Foreskin fibroblast (primary cell): ENCODE measurements at places on chromosomes 6 and 20.

GRCh38 chr6:114361036-114361435, 18.2 kb upstream of the HS3ST5 start:
- no peak for DNase-seq

GRCh38 chr6:131054392-131055250, 8.4 kb downstream of the EPB41L2 start:
- DNase-seq = peak; percentile 87

GRCh38 chr6:45012687-45013086, 315.4 kb upstream of the RUNX2 start:
- no peak for DNase-seq

- DNase-seq = no peak
Measured at GRCh38 chr6:169779092-169779815, 27.8 kb downstream of the ERMARD start.

- peak; percentile 36 for DNase-seq
Measured at GRCh38 chr6:107082045-107082444, 33.3 kb downstream of the BEND3 start.

DNA sequence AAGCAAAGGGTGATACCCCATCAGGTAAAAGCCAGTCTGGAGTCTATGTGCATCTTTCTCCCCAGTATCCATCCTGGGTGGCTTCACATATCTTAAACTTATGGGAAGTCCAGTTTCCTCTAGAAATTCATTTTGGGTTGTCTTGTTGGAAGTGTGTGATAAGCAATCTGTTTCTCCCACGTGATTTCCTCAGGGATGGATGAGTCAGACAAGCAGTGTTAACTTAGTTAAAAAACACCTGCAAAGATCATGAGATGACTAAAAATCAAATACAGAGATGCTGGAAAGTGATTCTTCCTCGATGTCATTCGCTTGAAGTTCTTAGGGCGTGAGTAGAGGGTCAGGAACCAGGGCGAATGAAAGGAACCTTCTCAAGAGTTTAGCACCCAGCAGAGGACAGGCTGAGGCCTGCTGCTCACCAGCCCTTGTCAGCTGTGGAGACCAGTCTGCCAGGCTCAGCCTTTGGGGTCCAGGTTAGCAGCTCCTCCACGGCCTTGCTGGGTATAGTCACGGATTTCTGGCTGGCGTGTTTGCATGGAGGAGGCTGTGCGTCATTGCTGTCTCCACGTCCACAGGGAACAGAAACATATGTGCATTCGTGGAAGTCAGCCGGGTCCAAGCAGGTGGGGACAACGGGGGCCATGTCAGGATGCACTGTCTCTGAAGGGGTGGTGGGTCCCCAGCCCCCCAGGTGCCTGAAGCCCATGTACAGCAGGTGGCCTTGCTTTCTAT, 2.8 kb upstream of the PNPLA1 start:
- DNase-seq = no peak

DNA sequence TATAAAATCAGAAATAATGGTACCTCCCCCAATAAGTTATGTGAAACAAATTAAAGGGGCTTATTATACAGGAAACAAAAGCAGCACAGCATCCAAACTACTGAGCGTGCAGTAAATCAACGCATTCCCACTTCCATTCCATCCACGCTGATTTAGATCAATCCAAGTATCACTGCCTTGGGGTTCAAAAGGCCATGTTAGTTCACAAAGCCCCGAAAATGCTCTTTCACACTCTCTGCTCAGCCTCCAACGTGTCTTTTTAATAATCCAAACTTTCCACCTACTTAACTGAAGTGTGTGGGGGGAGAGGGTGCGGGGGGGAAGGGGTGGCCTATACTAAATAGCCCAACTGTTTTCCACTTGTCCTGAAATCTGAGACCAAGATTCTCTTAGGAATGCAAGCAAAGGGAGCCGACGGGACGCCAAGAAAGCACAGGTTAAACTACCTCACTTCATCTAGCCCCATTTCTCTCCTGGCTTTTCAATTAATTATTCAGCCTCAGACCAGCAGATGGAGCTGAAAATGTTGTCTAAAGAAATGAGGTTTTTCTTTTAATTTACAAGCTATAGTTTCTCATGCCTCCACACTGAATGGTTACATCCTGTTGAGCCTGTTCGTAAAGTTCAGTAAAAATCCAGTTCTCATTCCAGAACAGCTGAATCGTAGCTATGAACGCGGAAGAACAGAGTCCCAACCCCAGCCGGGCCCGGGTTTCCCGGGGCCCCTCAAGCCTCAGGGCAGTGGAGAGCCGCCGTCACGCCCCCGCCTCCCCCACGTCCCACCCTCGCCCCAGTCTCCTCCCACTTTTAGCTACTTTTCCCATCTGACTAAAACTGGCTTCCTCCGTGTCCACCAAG, 1.0 kb upstream of the NXT1 start:
- DNase-seq = no peak

DNA sequence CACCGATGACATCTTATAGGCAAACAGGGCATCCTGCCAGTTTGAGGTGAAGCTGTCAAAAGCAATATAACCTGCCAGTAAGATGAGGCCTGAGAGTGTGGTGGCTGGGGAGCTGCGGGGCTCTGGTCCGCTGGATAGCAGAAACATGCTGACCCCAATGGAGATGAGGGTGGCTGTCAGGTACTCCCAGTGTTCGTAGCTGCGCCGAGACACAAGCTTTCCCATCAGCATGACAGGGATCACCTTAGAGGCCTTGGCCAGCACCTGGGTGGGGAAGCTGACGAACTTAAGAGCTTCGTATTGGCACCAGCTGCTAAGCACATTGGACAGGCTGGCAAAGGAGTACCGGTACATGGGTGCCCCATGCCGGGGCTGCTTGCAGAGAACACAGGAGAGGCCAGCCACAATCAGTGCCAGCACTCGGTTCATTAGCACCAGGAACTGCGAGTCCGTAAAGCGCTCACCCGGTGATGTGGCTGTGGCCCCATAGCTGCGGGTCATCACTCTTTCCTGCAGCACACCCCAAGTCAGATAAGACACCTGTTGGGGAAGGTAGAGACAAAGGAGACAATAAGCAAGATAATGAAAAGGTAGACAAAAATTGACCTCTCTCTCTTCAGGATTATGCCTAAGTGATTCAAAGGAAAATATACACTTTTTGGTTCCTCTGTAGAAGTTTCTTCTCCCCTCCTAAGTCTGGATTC, 2.1 kb downstream of the SLC35B2 start:
- DNase-seq = no peak

DNA sequence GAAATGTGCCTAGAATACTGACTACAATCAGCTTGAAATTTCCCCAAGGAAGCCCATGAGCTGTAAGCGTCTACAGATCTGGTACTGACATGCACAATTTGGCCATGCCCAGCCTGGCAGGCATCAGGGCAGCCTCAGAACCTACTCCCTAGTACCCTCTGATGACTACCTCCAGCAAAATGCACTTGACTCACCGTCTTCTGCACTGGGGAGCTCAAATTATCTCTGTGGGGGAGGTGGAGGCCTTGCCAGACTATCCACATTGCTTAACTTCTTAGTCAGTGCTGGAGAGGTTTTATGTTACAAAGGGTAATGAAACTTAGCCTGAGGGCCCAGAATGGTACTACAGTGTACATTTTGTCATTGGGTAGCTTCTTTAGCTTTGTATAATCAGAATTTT, 126.0 kb upstream of the ADGRF1 start:
- peak; percentile 98 for DNase-seq

GRCh38 chr6:40922281-40922680, 116.7 kb downstream of the UNC5CL start:
- peak; percentile 67 for DNase-seq

GRCh38 chr6:25689966-25690365, 38.0 kb downstream of the SCGN start:
- no peak for DNase-seq

GRCh38 chr6:169907419-169908115, 156.1 kb downstream of the ERMARD start:
- no peak for DNase-seq

GRCh38 chr6:74870403-74870802, 335.4 kb downstream of the COL12A1 start:
- no peak for DNase-seq

GRCh38 chr6:77205936-77206335, 257.4 kb downstream of the HTR1B start:
- DNase-seq = no peak

GRCh38 chr6:130848945-130849344, 21.7 kb downstream of the SMLR1 start:
- DNase-seq = peak; percentile 32

GRCh38 chr20:34549291-34549928, 9.1 kb upstream of the MAP1LC3A start:
- DNase-seq = peak; percentile 30

- no peak for DNase-seq
Measured at GRCh38 chr6:101776919-101777350, 383.4 kb downstream of the GRIK2 start.

- DNase-seq = peak; percentile 40
Measured at GRCh38 chr20:34988191-34988540, 32.5 kb downstream of the MYH7B start.

- DNase-seq = no peak
Measured at GRCh38 chr6:28588666-28589065, 63.0 kb downstream of the GPX5 start.

DNA sequence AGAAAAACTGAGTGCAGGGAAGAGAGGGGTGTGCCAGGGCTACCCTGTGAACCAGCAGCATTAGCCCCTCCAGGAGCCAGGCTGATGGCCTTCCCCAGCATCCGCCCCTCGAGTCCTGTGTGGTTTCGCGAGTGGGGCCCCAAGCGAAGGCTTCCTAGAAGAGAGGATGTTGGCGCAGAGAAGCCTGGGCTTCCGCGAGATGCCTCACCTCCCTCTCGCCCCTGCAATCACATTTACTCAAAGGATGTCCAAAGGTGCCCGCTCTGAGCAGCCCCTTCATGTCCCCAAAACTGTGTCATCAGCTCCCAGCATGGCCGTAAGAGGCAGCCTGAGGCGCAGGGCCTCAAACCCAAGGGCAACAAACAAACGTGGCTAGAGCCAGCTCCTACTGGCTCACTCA, 111.7 kb downstream of the PREX1 start:
- DNase-seq = no peak

- peak; percentile 21 for DNase-seq
Measured at GRCh38 chr6:166341977-166342348, 382 bp downstream of the SFT2D1 start.

GRCh38 chr20:40949346-40949745, 79.3 kb upstream of the TOP1 start:
- no peak for DNase-seq

DNA sequence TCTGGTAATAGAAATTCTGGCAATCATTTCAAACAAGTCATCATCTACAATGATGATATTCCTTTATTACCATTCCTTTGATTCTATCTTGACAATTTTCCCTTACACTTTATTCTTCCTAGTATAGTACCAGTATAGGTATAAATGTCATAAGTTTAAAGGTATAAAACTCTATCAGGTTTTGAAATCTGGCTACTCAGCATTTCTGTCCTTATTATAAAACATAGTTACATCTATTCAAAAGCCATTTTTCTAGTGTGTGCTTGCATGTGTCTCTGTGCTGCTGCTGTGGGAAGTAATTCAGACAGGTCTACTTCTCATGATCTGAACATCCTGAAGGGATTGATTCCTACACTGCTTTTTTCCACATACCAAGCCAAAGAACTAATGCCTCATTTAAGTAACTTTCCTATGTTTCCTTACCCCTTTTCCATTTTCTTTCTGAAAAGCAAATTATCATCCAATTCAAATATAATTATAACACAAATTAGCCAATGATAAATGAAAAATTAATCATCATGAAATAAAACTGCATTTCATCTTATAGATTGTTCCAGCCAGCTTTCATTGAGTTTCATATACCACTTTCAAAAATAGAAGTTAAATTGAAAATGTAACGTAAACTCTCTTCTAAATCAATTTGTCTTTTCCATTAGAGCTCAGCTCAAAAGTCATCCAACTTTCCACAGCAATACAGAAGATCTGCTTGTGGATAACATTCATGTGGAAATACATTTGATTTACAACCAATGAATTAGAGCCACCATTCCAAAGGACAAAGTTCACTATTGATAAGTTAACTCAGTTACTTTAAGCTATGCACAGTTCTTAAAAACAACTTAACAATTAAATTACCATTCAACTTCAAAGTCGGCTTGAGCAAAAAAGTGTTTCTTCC, 35.9 kb downstream of the COL12A1 start:
- no peak for DNase-seq

DNA sequence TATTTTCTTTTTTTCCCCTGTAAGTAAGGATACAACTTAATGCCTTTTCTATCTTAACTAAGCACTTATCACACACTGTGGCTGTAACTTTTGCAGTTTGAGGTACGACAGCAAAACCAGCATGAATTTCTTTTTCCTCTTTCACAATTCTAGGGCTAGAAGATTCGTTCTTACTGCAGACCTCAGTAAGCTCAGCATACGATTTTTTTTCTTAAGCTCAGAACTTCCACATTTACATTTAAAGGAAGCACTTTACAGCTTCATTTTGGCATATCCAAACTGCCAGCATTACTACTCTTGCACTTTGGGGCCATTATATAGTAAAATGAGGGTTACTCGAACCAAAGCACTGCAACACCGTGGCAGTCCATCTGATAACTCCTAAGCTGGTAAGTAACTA, 889 bp upstream of the CHMP4B start:
- DNase-seq = no peak

- DNase-seq = peak; percentile 64
Measured at GRCh38 chr6:113344969-113345368, 512.2 kb upstream of the MARCKS start.

DNA sequence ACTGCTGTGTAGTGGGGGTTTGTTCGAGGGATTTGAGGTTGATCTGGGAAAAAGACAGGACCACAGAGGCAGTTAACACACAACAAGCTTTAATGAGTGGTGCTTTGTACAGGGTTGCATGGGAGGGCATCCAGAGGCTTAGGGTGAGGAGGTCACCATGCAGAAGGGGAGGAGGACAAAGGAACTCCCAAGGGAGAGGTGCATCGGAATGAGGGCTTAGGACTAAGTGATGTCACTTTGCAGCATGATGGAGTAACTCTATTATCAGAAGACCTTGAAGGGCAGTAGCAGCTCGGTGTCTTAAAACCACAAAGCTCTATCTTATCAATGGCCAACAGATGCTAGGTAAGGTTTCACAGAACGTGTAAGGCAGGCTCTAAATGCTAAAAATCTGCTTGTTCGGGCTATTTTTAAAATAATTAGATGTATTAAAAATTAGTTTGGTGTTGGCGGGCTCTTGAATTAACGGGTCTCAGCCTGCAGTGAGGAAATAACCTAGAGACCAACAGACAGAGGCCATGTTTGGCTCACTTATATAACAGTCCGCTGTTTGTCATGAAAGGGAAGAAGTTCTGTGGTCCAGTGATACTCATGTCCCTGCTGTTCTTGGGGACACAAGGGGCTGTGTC, 37.9 kb downstream of the MAN1A1 start:
- no peak for DNase-seq
